ENCODE measurements at places on chromosomes 5 and 9.

DNA sequence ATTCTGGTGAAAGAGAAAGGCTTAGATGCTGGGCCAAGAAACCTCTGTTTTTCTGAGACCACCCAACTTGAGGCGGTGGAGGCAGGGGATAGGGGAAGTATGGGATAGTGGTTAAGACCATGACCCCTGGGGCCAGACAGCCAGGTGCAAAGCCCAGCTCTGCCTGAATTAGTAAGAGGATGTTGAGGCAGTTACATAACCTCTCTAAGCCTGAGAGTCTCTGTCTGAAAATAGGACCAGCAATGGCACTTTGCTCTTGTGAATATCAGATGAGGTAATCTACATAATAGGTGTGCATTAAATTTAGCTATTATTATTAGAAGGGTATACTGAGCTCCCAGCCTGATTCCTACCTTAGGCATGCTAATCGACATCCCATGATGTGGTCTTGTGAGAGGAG, 68.2 kb downstream of the DOCK2 start:
- no peak for DNase-seq

GRCh38 chr5:158383486-158383885, 524.5 kb upstream of the CLINT1 start:
- DNase-seq: no peak

- DNase-seq: no peak
Observed at GRCh38 chr5:50623666-50624065, 42.8 kb upstream of the PARP8 start.

DNA sequence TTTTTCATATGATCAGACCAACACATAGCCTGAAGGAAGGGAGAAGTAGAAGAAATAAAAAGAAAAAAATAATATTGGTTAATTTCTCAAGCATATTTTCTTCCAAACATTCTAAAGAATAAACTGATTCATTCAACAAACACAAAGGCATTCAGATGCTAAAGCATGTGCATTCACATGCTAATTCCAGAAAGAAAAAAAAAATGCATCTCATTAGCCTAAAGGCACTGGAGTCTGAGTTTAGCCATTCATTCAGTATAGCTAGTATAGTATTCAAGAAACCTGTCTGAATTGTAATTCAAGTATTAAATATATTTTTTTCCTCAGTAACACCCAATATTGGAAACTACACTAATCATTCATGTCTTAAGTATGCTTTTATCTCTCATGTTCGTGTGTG, 61.0 kb upstream of the FER start:
- DNase-seq: no peak

DNA sequence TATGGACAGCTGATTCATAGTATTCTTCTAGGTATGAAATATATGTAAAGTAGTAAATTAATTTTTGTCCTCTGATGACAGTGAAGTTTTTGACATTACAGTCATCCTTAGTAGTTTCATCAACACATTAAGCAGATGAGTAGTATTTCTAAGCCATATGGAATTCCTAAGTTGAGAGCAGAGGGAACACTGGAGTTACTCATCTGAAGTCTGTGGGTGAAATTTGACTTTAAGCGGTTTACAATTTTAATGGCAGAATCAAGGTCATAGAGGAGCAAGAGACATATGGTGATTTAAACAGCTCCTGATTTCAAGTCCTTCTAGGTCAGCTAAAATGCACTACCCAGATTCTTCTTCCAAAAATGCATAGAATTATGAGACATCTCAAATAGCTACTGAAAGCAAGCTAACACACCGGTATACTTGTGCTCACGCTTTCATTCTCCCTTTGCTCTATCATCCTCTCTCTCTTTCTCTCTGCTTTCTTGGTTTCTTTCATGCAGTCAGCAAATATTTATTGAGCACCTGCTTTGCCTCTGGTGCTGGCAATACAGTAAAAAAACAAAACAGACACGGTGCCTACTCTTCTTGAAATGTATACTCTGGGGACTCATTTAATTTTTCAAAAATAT, 235.9 kb downstream of the FER start:
- DNase-seq: no peak

GRCh38 chr5:116892993-116893392, 318.4 kb upstream of the SEMA6A start:
- DNase-seq: no peak

- DNase-seq: no peak
Observed at GRCh38 chr9:137514691-137515337, 35.4 kb downstream of the PNPLA7 start.
